ENCODE measurements at places on chromosomes 1 and 21.

- DNase-seq = no peak
These were observed 164.3 kb upstream of the ZC3H12A start for GRCh38 chr1:37310064-37310463.

DNA sequence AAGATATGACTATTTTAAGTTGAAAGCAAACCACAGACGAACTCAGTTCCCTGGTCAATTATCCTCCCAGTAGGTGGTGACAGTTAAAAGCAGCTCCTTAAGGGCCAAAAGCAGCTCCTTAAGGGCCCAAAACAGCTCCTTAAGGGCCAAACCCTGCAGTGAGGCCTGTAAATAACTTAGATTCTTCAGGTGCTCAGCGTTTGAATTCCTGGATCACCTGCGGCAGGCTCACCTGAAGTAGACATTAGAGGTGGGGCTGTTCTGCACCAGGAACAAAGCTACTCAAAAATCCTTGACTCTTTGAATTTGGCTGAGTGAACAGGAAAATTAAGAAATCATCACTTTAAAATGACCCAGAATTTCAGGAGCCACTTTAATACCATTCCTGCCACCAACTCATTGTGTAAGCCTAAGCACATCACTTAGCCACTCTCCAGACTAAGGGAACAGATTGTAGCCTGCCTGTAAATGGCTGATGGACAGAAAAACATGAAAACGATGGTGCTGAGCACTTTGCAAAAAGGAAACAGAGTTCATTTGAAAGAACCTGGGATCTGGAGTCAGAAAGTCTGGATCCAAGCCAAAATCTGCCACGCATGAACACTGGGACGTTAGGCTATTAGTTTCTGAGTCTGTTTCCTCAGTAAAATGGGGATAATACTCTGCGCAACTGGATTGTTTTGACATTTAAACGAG lies 126.9 kb downstream of the LRIG2 start:
- peak; percentile 100 for DNase-seq

DNA sequence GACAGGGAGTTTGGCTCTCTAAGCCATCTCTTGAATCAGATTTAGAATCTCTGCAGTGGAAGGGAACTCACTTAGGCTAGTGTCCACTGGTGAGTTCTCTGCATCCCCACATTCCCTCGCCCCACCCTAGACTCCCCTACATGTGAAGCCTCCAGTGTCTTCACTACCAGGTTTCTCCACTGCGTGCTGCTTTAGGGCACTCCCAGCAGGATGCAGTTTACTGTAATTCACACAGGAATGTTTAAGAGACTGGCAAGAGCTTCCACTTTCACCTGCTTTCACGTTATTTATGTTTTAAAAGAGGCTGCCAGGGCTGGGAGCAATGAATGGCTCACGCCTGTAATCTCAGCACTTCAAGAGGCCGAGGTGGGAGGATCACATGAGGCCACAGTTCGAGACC lies 60.2 kb downstream of the KAZN start:
- DNase-seq = no peak

DNA sequence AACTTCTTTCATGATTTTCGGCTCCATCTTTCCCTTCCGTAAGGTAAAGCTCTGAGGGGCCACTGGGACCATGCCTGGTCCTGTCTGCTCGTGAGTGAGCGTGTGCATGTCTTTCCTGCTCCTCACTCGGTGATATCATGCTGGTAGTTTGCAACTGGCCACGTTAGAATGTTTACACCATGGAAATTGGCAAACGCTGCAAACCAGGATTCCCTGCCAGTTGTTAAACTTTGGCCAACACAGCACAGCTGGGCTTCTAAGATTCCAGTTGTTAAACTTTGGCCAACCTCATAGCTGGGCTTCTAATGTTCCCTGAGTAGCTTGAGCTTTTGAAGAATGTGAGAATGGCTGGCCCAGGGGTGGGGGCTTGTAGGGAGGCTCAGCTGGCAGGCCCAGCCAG lies 68.0 kb upstream of the ACTL8 start:
- DNase-seq = no peak

DNA sequence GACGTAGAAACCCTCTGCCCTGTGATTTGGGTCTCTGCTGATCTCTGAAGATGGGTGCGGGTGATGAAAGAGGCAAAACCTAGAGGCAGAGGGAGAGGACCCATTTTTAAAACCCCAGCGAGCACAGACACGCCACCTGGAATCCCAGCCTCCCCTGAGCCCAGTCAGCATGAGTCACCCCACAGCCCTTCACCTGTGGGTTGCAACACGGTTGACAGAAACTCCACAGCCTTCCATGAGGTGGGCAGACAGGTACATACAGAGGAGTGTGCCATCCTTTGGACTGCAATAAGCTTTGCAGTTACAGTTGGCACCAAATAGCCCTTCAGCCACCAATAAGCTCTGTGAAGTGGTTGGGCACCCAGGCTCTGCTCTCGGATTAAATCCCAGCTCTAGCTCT lies 2.1 kb upstream of the GRHL3 start:
- DNase-seq = no peak

GRCh38 chr1:29454616-29455380 lies 218.5 kb downstream of the PTPRU start:
- DNase-seq = no peak

DNA sequence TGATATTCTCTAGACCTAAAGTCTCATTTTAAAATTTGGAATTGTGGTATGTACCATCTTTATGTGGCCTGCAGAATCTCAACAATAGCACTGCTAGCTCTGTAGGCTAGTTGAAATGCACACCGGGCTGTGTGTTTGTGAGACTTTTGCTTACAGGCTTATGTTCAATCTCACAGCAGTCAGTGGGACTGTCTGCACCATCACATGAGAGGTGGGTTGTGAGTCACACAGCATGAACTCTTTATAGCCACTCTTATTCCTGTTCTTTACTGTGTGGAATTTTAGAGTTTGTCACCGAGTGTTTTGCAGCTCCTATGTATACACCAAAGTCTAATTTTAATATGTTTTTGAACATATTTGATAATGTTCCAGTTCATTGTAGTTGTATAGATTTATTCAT lies 74.6 kb downstream of the RASAL2 start:
- DNase-seq = no peak

DNA sequence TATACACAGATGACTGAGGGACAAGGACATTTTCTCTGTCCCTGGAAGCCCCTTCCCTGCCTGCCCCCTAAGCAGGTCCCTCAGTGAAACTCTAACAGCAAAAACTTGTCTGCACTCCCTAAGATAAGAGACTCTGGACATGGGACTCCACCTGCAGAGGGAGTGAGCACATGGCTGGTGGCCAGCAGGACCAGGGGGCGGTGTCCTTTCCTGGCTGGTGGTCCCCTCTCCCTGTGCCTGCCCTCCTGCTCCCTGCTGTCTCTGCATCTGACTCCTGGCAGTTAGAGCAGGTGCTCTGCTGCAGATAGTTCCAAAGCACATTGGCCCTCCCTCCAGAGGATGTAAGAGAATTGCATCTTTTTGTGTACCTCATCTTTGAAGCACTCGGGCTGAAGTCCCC lies 215.5 kb downstream of the GRIK3 start:
- no peak for DNase-seq

- no peak for DNase-seq
These were observed 28.5 kb upstream of the KCNE2 start for GRCh38 chr21:34335316-34335715.

DNA sequence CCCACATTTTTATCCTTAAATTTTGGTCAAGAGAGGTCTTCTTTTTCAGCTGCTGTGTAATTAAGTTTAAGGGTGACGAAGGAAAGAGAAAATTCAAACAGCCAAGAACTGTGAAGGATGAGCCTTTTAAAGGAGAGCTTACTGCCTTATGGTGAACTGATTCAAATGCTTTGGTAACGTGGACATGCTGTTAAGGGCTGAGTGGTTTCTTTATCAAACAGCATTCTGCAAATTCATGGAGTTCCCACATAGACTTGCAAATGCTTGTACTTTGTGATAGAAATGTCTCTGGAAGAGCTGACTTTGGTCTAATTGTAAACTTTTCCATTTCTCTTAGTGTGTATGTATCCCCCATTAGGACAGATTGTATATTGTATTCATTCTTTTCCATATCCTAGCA lies 93.8 kb downstream of the CHD1L start:
- no peak for DNase-seq

DNA sequence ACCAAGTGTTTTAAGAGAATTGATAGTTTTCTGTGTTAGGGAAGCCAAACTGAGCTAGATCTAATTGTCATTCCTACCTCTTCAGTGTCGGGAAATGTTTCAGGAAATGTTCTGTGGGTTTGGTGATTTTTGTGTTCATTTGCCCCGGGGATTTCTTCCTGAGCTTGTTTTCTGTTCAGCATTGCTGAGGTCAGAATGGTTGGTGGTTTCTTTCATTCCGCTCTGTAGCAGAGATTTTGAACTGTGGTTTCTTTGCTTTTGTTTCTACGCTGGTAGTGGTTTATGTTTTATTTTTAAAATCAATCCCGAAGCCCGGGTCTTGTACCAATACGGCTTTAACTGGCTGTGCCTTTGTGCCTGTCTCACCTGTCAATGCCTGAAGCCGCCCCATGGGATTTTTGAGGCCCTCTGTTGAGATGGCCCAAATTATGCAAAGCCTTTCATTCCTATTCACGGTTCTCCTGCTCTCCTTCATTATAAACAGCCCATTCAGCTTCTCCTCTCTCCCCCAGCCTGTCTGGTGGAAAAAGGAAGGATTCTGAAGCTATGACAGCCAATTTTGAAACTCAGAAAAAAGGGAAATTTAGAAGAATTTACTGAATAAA lies 417.2 kb upstream of the KAZN start:
- DNase-seq = no peak

GRCh38 chr1:110606657-110607535 lies 738 bp upstream of the KCNA2 start:
- DNase-seq = no peak

- DNase-seq = no peak
These were observed 15.0 kb downstream of the CRNN start for GRCh38 chr1:152398812-152399698.

GRCh38 chr1:55987491-55988249 lies 591.7 kb downstream of the PLPP3 start:
- no peak for DNase-seq

GRCh38 chr1:61269602-61270001 lies 187.2 kb downstream of the NFIA start:
- DNase-seq = no peak

GRCh38 chr21:37223804-37224345 lies 43.3 kb downstream of the VPS26C start:
- DNase-seq = no peak

- DNase-seq = no peak
These were observed 86.0 kb downstream of the UBIAD1 start for GRCh38 chr1:11358984-11359383.

- no peak for DNase-seq
These were observed 144.5 kb upstream of the SMYD2 start for GRCh38 chr1:214136324-214136919.

GRCh38 chr1:208000504-208000903 lies 89.6 kb upstream of the CD34 start:
- DNase-seq = no peak

- peak; percentile 11 for DNase-seq
These were observed 298.4 kb upstream of the DUSP10 start for GRCh38 chr1:222040121-222040805.

GRCh38 chr1:19975423-19976193 lies 3.8 kb downstream of the PLA2G2A start:
- no peak for DNase-seq

GRCh38 chr1:100351095-100351887 lies 1.0 kb upstream of the CDC14A start:
- DNase-seq = peak; percentile 80

- no peak for DNase-seq
These were observed 831 bp downstream of the TMEM52 start for GRCh38 chr1:1917995-1918900.

DNA sequence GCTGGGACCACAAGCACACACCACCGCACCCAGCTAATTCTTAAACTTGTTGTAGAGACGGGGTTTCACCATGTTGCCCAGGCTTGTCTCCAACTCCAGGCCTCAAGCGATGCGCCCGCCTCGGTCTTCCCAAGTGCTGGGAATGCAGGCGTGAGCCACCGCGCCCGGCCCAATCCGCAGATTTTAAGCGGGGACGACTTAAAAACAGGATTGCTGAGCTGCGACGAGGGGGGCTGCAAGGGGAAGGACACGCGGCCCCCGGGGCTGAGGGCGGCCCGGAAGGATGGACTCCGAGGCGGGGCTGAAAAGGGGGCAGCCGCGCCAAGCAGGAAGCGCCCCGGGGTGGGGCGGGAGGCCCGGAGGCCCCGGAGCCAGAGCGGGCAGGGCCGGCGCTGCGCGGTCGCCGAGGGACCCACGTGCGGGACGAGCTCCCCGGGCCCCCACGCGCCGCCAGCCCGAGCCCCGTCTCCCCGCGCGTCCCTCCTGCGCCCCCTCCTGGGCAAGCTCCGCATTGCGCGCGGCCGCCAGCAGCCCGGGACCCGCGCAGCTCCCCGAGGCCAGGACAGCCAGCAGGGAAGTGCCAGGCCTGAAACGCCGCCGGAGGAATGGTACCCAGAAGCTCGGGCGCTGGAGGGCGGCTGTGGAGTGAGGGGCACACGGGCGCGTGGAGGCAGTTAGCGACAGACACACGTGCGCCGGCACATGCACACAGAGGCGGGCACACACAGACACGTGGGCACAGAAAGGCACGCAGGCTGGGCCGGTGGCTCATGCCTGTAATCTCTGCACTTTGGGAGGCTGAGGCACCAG lies 5.5 kb upstream of the PRKCZ start:
- DNase-seq = peak; percentile 18

GRCh38 chr21:26448751-26449150 lies 124.3 kb downstream of the CYYR1 start:
- DNase-seq = no peak

DNA sequence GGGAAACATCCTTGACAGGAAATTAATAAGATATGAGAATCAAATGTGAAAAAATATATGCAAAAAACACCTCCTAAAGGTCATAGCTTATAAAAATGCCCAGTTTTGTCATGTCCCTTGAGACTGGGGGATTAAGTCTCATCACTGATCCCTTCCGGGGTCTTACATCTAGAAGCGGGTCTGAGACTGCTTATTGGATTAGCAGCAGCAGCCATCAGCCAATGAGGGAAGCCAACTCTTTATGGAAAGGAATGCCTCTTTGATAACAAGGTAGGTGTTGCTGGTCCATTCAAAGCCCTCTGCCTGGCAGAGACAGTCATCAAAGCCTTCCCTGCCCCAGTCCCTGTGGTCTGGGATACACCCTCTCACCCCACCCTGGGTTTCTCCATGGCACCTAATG lies 3.9 kb upstream of the CACNA1S start:
- DNase-seq = no peak

DNA sequence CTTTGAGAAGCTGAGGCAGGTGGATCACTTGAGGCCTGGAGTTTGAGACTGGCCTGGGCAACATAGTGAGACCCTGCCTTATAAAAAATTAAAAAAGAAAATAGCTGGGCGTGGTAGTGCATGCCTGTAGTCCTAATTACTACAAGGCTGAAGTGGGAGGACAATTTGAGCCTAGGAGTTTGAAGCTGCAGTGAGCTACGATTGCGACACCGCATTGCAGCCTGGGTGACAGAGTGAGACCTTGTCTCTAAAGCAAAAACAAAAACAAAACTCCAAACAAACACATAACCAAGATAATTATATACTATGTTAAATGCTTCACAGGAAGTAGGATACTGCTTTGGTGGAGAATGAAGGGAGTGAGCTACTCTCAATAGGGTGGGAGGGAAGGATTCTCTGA lies 5.4 kb upstream of the PAFAH2 start:
- no peak for DNase-seq
